ENCODE measurements at places on chromosomes 3 and 15.

GRCh38 chr15:29556380-29556779 lies 265.9 kb downstream of the TJP1 start:
- no peak for DNase-seq

GRCh38 chr3:191253089-191253799 lies 54.2 kb downstream of the OSTN start:
- DNase-seq = no peak

DNA sequence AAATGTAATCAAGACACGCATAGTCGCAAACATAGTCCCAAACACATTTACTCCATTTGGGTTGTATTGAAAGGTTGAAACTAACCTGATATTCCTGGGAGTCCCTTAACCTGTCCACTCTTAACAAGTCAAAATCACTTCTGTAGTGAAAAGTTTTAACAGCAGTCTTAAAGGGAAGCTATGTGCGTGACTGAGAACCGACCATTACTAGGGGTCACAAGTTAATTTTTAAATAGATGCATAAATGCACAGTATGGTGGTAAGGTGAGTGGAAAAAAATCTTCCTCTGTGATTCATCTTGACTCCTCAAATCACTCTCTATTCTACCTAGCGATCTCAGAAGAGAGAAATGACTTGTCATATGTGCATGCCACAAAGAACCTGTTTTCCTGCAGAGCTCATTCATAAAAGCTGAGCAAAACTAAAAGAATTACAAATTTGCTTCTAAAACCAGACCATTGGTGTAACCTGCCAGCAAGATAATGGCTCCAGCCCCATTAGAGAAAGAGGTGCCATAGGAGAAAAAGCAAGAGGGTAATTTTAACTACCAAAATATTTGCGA lies 4.8 kb downstream of the GPR15 start:
- no peak for DNase-seq

GRCh38 chr15:100818927-100819326 lies 60.7 kb upstream of the ALDH1A3 start:
- DNase-seq = no peak

DNA sequence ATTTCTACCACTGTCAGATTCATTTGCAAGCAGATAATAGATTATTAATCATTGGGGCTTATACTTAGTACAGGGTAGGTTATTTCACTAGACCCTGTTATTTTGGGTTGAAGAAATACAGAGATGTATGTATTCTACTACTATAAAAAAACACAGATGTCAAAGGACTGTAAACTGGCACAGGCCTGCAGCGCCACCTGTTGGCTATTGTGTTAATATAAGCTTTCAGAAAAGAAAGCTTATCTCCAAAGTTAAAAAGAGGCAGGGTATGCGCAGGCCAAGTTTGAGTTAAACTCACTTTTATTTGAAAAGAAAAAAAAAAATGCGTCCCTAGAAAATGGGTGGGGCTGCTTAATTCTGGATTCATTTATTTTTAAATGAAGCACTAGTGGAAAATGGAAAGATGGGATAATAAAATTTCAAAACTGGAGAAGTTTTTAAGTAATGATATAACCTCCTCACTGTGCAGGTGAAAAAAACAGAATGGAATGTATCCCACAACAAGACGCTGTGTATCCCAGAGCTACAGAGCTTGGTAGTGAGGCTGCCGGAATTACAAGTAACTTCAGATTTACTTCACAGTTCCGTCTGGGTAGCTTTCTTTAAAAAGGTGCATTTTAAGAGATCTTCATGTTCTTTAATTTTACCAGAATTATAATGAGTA lies 407.2 kb upstream of the TGFBR2 start:
- DNase-seq = peak; percentile 69

GRCh38 chr15:42421376-42421775 lies 62.1 kb downstream of the CAPN3 start:
- DNase-seq = no peak

DNA sequence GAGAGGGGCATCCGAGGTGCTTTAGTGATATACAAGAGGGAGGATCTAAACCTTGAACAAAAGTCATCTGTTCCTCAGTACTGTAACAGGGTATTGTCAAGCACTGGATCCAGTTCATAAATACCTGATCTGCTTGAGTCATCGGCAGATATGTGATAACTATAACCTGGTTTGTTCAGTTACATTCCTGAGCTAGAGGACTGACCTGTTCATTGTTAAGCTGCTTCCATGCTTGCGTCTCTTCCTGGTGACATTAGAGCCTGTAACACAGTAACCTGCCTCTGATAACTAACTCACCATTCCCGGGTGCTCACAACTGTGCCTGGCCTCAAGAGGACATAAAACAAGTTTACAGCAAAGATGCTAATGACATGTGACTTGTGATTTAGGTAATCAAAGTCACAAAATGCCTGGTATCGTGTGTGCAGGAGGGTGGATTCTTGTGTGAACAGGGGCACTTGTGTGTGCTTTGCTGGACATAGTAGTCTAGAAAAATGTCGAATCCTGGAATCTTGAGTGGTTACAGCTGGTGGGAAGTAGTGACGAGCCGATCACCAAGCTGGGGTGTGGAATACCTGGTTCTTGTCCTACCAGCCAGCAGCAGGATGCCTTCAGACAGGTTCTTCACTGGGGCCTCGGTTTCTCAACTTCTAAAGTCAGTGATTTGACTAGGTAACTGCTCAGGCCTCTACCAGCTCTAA lies 30.9 kb upstream of the POLR2M start:
- DNase-seq = no peak

DNA sequence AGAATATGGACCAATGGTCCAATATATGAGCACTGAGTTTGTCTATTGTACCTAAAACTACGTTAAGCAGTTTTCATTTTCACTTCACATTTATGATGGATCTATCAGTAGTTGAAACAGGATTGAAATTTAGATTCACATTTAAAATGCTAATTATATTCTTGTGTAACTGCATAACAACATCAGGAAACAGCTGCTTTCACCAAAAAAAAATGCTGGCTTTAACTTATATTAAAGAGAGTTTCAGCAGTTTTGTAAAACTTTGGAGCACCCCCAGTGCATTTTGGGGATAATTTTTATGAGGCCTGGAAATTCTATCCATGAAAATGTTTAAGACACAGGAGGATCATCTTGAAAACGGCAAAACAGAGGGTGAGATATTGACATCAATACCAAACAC lies 142.8 kb upstream of the ROBO2 start:
- no peak for DNase-seq

DNA sequence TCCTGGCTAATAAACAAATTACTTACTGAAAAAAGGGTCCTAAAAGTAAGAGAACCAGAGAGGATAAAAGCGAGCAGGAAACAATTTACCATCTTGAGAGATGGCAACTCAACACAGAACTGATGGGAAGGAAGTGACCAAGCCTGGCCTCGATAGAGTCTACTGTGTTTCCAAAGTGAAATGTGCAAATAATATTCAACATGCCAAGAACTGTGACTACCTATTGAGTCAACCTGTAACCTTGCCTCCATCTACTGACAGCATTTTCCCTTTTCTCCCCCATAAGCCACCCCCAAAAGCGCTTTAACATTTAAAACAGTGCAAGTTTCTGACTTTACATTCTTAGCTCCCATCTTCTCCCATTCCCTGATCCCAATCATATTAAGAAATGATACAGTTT lies 75.4 kb upstream of the PSMD6 start:
- DNase-seq = no peak

DNA sequence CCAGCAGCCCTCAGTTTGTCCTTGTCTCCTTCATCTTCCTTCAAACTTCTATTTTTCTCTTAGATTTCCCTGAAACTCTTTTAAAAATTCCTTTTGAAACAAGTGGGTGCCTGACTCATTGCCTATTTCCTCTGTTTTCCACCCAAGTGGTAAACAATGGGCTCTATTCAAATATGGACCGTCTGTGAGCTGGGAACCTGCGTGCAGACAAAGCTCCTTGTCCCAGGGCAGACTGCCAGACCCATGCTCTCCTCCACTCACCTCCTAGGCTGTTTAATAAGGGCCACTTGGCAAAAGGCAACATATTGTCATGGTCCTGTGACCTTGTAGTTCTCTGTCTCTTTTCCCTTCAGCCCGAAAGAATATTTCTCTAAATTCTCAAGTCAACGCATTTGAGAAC lies 332.7 kb upstream of the THBS1 start:
- DNase-seq = no peak

DNA sequence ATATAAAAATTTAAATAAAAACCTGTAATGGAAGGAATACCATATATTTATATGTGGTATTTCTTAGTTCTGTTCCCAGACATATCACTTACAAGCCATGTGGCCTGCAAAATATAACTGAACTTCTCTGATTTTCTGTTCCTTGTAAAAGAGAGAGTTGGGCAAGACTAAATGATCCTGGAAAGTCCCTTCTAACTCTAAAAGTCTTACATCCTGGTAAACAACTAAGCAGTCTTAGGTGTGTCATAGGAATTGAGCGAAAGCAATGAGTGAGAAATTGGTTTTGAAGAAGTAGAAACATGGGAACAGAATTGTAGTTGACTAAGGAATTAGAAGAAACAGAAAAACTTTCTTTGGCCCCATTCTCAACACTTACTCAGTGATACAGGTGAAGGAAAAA lies 25.3 kb upstream of the IL20RB start:
- DNase-seq = no peak

GRCh38 chr15:40985541-40986330 lies 32.5 kb downstream of the CHAC1 start:
- no peak for DNase-seq

DNA sequence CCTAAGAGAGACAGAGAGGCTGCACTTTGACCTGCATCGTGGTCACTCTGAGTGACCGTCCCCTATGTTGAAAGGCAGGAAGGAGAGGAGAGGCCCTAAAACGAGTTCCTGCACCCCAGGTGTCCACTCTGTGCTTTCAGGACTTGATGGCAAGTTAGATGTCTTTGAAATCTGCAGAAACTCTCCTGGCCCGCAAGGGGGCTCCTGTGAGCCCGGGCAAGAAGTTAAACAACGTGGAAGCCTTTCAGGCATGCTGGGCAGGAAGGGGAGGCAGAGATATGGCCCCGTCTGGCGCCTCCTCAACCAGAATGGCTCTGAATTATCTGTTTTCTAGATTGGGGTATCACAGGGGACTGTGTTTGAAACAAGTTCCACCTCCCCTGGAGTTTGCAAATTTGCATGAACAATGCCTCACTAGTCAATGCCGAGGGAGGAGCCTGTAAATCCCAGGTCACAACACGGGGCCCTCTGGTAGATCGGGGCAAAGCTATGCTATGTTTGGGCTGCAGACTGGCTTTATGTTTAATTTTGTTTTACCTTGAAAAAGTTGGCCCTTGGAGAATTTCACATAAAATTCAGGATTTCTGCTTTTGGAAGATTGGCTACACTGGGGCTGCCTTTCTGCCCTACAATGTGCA lies 9.8 kb downstream of the CTXND1 start:
- no peak for DNase-seq

DNA sequence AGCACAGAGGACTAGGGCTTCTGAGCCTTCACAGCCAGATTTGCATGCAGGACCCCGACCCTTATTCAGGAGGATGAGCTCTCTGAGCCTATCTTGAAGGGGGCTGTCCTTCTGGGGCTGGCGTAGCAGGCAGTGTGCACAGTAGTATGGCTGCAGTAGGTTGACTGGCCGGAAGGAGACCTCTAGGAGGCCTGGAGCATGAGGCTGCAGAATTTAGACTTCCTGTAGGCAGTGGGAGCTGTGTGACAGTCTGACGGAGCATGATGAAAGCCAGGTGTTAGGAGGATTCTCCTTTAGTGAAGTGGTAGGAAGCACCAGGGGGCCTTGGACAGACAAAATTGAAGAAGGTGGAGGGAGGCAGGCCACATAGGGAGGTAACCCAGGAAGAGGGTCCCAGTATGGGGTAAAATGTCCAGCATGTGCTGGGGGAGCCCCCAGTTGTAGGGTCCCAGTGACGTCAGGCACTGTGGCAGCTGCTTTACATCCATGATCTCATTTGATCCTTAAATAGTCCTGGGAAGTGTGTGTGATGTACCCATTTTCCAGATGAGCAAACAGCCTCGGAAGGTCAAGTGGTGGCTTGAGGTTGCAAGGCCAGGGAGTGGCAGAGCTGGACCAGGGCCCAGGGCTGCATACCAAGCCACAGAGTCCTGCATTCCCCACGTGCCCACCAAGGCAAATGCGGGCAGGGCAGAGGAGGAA lies 36.1 kb downstream of the SPSB4 start:
- DNase-seq = no peak

DNA sequence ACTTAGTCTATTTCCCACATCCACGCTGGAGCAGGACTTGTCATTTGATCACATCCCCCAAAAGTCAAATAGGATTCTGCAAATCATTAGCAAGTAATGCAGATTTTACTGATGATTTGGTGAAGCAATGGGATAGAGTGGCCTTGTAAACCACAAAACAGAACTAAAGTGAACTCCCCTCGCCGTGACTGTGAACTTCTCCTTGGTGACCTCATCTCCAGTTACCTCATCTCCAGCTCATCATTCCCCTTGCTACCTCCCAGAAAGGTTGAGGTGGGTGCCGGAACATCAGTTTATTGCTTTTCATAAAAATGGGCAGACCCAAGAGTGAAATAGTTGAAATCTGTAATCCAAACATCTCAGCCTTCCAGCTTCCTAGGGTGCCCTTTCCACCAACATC lies 36.7 kb upstream of the ADPGK start:
- DNase-seq = no peak

DNA sequence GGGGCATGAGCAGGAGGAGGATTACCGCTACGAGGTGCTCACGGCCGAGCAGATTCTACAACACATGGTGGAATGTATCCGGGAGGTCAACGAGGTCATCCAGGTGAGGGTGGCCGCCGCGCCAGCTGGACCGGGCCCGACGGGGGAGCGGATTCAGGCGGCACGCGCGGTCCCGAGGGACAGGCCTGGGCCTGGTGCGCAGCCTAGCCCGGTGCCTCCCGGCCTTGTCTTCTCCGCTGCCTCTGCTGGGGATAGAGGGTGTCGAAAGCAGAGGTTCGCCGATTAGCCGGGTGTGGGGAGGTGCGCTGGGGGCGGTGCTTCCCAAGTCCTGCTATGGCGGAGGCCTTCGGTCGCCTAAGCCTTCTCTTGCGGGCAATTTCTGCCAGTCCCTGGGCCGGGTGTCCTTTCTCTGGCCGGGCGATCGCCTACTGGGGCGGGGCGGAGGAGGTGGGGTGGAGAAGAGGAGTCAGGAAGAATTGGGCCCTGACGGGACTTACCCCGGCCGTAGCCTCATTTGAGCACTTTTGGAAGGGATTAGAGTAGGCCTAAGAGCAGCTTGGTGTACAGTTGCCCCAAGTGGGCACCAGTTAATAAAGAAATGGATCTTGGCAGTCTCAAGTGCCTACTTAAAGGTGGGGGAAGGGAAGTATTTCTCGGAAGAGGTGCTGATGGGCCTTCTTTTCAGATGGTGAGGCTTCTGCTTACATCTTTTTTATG lies 940 bp downstream of the ARIH1 start:
- peak; percentile 67 for DNase-seq

DNA sequence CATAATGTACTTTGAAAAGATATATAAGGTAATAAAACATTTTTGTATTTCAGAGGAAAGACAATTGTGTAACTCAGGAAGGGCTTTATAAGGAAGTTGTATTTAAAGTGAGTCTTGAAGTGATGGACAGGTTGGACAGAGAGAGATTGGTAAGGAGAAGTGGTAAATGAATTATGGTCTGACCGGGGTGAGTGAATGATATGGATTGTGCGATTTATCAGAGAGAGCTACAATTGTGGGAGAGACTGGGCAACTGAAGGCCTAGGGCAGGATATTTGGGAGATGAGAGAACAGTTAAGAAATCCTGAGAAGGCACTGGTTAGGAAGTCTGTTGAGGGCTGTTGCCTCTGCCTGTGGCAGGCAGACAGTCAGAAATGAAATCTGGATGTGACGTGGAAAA lies 14.8 kb downstream of the IL1RAP start:
- DNase-seq = no peak

Measured in activated T-cell treated with anti-CD3 and anti-CD28 coated beads for 1 hour (primary cell).